Mesothelial cell of epicardium (in vitro differentiated cells): ENCODE measurements at places on chromosomes 11 and 22. TPM values are rescaled to one million over a fixed set of nuclear protein-coding genes. Genes with fewer than 3 reads are reported as not detected.

DNA sequence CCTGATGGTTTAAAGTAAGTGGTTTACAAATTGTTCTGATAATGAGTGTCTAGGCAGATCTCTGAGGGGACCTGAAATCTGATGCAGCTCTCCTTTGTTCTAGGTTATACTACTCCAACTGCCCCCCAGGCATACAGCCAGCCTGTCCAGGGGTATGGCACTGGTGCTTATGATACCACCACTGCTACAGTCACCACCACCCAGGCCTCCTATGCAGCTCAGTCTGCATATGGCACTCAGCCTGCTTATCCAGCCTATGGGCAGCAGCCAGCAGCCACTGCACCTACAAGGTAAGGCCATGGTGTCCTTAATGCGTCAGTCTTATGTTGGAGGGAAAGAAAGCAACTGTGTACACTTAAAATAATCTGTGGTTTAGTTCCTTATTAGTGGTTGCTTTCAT, 9.9 kb downstream of the EWSR1 start:
- no peak overlapping the region for H3K27ac ChIP-seq
- H3K36me3 ChIP-seq = peaks cover 67% of the 10 kb centered on the region
- H3K4me3 ChIP-seq = no peak overlapping the region
- H3K27me3 ChIP-seq = no peaks in the 10 kb centered on the region
- no peak for DNase-seq

DNA sequence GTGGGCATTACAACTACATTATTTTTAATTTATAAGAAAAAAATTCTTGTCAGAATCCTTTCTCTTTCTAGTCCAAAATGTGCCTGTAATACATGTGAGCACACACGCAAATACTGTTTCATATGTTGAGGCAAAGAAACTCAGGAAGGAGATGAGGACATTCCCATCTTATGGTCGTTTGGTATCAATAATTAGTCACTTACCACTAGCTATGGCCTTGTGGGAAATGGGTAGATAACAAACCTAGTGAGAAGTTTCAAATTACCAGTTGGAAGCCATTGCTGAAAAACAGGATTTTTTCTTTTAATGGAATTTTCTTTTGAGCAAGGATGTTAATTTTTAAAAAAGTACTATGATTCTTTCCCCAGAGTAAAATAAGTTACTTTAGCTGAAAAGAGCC, 25.7 kb downstream of the AMOTL1 start:
- H3K4me3 ChIP-seq = no peak overlapping the region
- no peak for DNase-seq
- peak overlapping the region; percentile 81 for H3K27ac ChIP-seq
- H3K27me3 ChIP-seq = no peaks in the 10 kb centered on the region

DNA sequence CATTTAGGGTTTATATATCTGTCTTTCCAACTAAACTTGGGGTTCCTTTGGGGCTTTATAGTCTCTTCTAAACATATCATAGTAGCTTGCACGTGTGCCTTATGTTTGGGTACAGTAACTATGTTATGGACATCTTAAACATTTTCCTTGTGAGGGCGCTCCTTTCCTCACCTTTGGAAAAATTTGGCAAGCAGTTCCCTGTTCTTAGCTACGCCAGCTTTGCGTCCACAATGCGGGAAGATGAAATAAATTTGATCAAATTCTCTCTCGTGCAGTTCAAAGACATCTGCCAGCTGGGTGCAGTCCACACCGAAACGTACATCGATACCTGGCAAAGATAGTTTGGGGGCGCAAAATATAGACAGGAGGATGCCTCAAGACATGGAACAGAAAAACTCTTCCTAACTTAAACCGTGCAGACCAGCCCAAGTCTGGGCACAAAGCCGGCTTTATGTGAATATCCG, 548 bp downstream of the FDXACB1 start:
- H3K4me3 ChIP-seq = peak overlapping the region; percentile 90
- H3K36me3 ChIP-seq = peaks cover 4% of the 10 kb centered on the region
- DNase-seq = no peak
- peak overlapping the region; percentile 100 for H3K27ac ChIP-seq
- peaks cover 12% of the 10 kb centered on the region for H3K4me1 ChIP-seq

Gene CASP5
- not detected in 3 replicates for total RNA-seq

Gene C22orf42
- total RNA-seq = not detected in 3 replicates
